ENCODE measurements at places on chromosomes 12 and 14.

DNA sequence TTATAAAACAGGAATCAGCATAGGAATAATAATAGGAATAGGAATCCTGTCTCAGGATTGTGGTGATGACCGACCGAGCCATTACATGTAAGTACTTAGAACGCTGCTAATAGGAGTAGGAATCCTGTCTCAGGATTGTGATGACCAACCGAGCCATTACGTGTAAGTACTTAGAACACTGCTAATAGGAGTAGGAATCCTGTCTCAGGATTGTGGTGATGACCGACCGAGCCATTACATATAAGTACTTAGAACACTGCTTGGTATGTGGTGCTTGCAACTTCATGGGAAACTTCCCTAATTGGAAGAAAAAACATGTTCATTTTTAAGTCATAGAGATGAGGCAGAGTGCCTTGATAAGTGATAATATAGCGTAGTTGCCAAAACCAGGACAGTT lies 30.0 kb downstream of the ELK3 start:
- DNase-seq, result no peak

GRCh38 chr14:25833341-25834126 lies 764.3 kb downstream of the NOVA1 start:
- peak; percentile 67 for DNase-seq

DNA sequence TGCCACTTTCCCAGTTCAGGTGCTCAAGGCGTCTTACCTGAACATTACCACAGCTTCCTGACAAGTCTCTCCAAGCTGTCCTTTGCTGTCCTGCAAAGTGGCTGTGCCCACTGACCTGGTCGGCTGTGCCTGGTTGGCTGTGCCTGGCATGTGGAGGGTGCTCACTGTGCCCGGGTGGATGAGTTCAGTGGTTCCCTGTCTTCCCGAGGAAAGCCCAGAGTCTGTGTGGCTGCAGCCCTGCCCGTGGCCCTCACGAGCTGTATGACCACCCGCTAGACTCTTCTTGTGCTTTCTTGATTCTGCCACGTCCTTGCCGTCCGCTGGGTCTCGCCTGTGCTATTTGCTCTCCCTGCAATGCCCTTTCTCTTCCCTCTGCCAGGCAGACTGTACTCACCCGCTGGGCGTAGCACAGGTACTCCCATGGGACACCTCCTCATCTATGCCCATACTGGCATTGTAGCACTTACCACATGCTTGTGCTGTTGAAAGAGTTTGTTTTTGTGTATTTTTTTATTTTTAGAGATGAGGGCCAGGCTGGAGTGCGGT lies 95.9 kb downstream of the TSPAN9 start:
- peak; percentile 62 for DNase-seq

DNA sequence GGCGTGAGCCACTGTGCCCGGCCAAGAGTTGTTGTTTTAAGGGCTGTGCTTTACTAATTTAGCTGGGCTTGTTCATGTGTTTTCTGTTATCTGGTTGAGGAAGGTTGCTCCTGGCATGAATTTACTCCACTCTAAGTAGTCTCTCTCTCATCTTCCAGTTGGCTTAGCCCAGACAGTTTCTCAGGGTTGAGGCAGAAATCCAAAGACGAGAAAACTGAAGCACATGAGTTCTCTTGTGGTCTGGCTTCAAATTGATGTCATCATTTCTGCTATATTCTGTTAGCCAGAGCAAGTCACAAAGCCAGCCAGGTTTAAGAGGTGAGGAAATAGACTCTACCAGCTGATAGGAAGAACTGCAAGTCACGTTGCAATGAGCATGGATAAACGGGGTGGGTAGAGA lies 57.9 kb downstream of the E2F7 start:
- DNase-seq, result no peak

GRCh38 chr12:22215467-22216253 lies 118.8 kb downstream of the ST8SIA1 start:
- no peak for DNase-seq

DNA sequence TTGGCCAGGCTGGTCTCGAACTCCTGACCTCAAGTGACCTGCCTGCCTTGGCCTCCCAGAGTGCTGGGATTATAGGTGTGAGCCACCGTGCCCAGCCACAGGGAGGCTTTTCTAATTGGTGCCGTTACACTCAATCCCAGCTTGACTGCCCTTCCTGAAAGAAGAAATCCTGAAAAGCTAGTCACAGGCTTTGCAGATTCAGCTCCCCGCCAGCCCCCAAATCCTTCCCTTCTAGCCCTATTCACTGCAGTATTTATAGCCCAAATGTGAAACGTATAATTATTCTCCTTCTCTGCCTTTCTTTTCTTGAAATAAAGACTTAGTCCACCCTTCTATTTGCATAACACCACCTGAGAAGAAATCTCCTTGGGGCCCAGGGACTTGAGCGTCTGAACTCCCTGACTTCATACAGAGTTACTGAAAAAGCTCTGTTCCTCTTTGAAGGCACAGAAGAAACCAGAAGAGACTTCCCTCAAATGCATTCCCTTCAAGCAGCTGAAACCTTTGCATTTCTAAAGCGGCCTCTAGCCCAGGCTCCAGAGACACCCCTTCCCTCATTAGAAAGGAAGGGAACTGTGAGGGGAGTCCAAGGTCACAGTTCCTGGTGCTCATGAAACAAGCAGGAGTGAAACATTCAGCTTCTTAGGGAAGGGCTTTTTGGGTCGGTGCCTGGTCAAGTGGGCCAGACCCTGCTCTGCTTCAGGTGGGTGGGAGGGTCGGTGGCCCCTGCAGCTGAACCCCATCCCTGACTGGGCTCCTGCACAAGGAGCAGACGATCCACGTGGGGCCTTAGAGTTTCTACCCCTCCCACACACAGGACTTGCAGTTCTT lies 42.3 kb upstream of the BATF start:
- no peak for DNase-seq

DNA sequence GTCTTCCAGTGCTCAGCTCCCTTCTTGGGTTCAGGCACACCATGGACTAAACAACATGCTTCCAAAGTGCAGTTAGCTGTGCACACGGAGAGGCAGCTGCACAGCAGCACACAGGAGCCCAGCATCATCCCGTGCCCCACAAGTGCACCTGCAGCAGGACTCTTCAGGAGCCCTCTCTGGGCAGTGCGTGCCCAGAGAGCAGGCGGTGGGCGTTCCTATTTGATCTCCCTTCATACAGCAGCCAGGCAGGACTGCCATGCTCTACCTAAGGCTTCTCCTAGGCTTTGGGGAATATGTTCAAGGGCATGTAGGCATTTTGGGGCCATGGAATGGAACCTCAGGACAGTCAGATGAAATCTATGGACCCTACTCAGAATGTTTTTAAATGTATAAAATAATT lies 35.5 kb downstream of the ANO2 start:
- DNase-seq, result no peak

DNA sequence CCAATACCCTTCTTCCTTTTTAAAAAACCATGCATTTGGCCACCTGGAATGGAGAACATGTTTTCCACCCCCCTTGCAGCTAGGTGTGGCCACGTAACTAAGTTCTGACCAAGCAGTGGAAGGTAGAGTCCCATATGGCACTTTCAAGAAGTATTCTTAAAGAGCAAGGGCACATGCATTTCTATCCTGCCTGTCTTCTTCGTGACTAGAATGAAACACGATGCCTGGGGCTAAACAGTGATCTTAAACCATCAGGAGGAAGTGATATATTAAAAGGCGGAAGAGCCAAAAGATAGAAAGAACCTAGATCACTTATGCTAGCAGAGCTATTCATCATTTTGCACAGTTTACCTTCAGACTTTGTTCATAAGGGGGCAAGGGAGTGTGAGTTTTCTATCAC lies 16.0 kb upstream of the DDX11 start:
- DNase-seq, result no peak

Data from DMS153 (cell line).